NCI-H2107 (cell line): ENCODE measurements at places on chromosomes 7 and 10.

DNA sequence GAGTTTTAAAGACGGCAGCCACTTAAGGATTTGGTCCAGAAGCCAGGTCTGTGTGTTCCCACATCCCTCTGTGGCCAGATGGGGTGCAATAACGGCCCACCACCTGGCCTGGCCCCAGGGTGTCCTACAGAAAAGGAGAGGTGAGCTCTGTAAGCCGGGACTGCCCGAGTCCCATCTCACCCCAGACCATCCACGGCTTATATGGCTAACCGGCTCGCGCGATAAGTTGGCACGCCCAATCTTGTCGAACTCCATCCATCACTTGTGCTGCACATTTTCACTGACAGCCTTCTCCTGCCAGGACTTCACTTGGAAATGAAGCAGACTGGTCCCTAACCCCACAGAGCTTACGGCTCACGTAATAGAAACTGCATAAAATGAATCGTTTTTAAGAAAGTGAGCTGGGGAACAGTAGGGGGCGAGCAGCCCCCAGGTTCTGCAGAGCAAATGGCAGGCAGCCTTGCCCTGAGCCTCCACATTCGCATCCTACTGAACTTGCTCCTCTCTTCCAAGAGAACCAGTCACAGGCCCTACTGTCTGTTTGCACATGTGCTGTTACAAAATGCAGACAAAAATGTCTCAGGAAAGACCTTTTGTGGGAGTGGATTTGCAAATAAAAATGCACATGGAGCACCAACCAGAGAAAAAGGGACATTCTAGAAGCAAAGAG, 98.2 kb downstream of the TNS3 start:
- no peak for DNase-seq

- DNase-seq = no peak
These were observed 49.3 kb downstream of the DENND2A start for GRCh38 chr7:140591180-140591902.

GRCh38 chr7:12685550-12685949, 1.9 kb upstream of the ARL4A start:
- DNase-seq = no peak

DNA sequence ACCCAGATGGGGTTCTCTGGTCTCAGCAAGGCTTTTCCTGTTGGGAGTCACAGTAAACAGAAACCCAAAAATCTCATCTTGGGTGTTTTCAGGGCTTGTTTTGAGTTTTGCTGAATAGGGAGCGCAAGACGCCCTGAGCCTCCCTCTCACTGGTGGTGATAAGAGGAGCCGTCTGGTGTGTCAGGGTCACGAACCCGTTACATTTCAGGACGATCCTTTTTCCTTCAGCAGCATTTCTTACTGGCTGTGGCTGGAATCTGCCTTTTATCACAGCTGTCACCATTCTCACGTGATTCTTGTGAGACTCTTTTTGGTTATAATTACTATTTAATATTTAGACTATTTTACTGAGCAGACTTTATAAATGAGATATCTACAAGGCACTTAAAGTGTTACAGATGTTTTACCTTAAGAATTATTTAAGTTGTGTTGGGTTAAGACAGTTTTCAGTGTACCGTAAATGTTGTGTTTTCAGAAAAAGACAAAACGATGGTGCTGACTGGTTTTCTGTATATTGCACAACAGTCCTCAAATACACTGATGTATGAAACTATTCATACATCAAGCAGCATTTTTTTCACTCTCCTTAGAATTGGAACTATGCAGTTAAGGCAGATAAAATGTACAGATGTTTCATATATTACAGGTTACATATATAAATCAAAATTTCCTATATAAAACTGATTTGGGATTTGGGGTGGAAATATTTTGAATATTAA, 2.2 kb upstream of the GET4 start:
- no peak for DNase-seq

- DNase-seq = no peak
These were observed 498.4 kb downstream of the IPMK start for GRCh38 chr10:57769298-57769697.

GRCh38 chr10:113978802-113979201, 64.9 kb upstream of the ADRB1 start:
- no peak for DNase-seq

DNA sequence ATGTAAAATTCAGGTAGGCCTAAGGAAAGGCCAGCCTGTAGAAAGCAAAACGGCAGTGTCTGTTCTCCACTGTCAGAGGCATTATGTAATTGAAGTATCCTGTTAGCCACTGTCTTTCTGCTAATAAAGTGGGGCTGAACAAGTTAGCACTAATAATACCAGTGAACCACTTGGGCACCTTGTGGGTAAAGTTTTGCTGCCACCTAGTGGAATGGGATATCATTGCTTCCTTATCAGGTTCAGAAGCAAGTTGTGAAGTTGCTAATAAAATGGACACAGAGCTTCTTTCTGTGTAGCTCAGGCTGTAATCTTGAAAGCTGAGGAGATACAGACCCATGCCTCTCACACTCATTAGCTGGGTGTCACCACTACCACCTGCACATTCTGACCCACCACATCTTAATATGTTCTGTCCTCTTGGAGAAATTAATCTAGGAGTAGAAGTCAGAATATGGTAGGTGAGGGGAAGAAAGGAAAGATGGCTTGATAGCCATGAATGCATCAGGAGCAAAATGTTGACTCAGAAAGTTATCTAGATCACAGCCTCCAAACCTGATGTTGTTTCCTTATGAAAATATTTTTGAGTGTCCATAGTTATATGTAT, 175.1 kb downstream of the SEPTIN7 start:
- DNase-seq = peak; percentile 70

GRCh38 chr7:121288894-121289293, 39.9 kb upstream of the WNT16 start:
- DNase-seq = no peak

- DNase-seq = no peak
These were observed 368.4 kb upstream of the ZMIZ1 start for GRCh38 chr10:78700413-78700812.

DNA sequence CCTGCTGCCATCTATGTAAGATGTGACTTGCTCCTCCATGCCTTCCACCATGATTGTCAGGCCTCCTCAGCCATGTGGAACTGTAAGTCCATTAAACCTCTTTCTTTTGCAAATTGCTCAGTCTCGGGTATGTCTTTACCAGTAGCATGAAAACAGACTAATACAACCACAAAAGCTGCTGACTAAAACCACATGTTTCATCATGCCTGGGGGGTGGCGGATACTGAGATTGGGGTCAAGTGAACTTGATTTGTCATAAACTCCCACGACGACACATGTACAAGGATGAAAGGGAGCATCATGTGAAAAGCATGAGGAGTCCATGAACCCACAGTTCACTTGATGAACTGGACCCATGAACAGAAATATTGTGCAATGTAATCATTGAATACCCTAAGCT, 134.9 kb upstream of the ANK3 start:
- DNase-seq = no peak

- no peak for DNase-seq
These were observed 1.3 kb downstream of the MBLAC1 start for GRCh38 chr7:100127866-100128636.

GRCh38 chr7:21373031-21373430, 54.9 kb upstream of the SP4 start:
- no peak for DNase-seq

- DNase-seq = no peak
These were observed 11.8 kb upstream of the ACSL5 start for GRCh38 chr10:112361951-112362751.

DNA sequence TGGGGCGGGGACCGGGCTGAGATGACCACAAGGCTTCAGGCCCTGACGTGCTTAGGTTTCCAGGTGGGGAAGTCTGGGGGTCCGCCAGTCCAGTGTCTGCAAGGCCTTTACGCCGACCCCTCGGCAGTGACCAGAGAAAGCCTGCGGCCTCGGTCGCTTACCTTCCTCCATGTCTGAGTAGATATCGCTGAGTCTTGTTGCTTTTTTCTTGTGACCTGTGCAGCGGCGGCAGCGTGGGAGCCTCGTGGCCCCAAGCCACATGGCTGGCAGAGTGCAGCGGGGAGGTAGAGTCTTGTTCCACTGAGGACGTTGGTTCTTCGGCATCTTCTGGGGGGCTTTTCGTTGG, 329 bp downstream of the NOLC1 start:
- DNase-seq = no peak

GRCh38 chr7:43785420-43785819, 26.9 kb downstream of the BLVRA start:
- DNase-seq = no peak

DNA sequence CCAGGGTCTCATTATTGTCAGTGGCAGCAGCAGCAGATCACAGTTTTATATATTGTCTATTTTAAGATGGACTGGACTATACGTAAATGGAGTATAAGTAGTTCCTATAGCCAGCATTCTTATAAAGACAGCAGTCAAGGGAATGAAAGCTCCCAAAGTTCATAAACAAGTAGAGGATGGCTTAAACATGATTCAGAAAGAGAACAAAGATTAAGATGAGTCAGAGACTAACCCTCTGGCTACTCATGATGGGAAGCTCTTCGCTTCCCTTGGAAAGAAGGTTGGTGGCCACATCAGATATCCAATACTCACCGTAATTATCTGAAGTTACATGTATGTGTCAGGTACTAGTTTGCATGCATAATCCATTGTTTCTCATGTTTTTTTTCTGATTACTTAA, 277.0 kb downstream of the INHBA start:
- no peak for DNase-seq

GRCh38 chr10:50585921-50586739, 37.6 kb downstream of the SGMS1 start:
- DNase-seq = no peak

GRCh38 chr7:14389181-14389591, 399.7 kb upstream of the ETV1 start:
- peak; percentile 82 for DNase-seq

- no peak for DNase-seq
These were observed 94.0 kb downstream of the NPSR1 start for GRCh38 chr7:34751725-34752643.

DNA sequence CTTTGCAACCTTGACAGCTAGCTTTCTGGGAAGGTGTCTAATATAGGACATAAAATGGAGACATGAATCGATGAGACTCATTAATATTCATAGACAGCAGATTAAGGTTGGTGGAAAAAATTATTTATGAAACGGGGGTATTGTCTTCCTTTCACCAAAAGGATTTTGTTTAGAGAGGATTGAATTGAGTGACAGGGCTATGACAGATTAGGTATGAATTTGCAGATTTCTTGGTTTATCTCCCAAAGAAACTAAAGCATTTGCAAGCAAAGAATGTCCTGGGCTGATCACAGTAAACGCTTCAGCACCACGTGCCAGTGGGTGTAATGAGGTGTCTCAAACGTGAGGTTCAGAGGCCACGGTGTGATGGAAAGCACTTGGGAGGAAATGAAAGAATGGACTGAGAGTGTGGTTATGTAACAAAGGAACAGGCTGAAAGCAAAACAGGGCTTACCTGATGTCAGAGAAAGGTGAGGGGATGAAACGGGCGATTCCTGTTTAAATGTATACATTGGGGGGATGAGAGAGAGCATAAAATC, 329.2 kb upstream of the NPVF start:
- DNase-seq = peak; percentile 13

DNA sequence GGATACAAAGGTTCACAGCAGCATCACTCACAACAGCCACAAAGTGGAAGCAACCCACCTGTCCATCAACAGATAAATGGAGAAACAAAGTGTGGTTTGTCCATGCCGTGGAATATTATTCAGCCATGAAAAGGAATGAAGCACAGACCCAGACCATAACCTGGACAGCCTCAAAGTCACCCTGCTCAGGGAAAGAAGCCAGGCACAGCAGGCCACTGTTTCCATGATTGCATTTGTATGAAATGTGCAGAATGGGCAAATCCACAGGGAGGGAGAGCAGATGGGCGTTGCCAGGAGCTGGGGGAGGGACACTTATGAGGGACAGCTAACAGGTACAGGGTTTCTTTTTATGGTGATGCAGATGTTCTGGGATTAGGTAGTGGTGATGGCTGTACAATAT, 30.3 kb downstream of the FOXL3 start:
- no peak for DNase-seq

DNA sequence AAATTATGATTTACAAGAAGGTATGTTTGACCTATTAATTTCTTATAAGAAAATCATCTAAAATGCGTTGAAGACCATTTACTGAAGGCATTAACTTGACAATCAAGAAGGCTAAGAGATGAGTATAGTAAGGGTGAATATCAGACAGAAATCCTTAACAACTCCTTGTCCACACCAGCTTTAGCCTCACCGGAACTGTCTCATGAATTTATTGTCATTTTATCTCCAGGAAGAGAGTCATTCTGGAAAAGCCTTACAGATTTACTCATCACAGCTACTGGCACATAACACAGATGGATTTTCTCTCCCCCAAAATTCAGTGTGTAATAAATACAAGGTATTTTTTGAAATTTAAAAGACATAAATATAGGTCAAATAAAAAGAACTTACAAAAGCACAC, 129.4 kb upstream of the LSM8 start:
- no peak for DNase-seq

GRCh38 chr10:101070098-101070497, 8.3 kb downstream of the KAZALD1 start:
- no peak for DNase-seq

DNA sequence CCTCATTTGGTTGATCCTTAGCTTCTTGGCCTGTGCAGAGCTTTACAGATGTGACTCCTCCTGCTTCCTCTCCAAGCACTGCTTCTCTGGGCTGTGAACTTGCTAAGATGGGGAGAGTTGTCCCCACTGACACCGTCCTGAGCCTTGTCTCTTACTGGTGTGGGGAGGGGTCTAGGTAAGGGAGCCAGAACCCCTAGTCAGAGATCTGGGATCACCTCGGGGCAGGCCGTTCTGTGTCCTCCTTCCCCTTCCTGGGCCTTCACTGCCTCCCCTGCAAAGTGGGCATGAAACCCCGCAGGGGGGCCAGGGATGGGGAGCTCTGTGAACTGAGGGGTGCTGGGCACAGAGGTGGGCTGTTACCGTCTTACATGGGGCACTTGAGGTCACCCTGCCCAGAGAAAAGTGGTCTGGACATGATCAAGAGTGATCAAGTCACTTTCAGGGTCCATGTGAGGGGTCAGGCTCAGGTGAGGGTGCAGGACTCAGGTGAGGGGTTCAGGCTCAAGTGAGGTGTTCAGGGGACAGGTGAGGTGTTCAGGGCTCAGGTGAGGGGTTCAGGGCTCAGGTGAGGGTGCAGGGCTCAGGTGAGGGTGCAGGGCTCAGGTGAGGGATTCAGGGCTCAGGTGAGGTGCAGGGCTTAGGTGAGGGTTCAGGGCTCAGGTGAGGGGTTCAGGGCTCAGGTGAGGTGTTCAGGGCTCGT, 86.2 kb downstream of the ADCY1 start:
- no peak for DNase-seq

GRCh38 chr10:4914213-4914850, 48.9 kb upstream of the AKR1C1 start:
- no peak for DNase-seq
